Fibroblast of pulmonary artery (primary cell): ENCODE measurements at places on chromosomes 4 and X.
A peak's percentile ranks its signal among the peaks of the same experiment; 100 is the strongest.

DNA sequence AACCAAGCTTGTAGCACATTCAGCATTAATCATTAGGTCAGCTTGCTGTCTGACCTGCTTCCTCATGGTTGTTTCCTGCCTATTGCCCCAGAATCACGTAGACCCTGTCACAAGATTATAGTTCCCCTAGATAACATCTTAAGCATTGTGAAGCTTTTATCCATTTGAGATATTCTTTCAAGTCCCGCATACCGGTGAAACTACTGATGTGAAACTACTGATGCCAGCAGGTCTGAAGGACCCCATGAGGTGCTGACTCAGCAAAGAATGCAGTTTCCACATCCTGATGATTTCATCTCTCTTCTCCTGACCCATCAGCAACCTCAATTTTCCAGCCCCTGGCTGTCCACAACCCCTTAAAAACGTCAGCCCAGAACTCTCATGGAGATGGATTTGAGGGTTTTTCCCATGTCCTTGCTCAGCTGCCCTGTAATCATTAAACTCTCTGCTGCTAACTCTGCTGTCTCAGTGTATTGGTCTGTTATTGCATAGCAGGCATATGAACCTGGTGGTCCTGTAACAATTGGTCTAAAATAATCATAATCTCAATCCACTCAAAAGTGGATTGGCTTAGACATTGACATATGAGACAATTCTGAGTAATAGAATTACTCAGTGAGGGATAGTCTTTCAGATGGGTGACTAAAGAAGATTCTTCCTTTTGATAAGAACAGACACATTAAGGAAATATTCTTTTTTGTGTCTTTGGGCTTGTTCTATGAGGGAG is 26.3 kb upstream of the UBA6 start:
- DNase-seq, result peak; percentile 80

GRCh38 chr4:153159728-153160221 is 44.5 kb upstream of the TRIM2 start:
- DNase-seq, result peak; percentile 82

DNA sequence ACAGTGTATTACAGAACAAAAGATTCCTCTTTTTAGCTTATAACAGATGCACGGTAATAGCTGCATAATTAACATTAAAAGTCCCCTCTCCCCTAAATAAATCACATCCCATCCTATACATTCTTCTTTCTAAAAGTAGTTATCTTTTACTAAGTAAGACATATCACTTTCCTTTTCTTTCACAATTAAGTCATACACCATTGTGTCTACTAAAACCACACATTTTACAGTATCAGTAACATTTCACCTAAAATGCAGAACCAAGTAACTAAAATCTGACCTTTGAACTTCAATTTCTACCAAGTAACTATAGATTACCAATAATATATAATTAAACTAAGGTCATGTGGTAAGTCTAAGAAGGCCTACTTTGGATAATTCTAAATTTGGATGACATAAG is 14.2 kb downstream of the DHX15 start:
- no peak for DNase-seq

- DNase-seq, result no peak
Observed at GRCh38 chr4:88696630-88697029, 999 bp downstream of the NAP1L5 start.

GRCh38 chr4:164930647-164931046 is 46.8 kb downstream of the TRIM61 start:
- DNase-seq, result no peak

DNA sequence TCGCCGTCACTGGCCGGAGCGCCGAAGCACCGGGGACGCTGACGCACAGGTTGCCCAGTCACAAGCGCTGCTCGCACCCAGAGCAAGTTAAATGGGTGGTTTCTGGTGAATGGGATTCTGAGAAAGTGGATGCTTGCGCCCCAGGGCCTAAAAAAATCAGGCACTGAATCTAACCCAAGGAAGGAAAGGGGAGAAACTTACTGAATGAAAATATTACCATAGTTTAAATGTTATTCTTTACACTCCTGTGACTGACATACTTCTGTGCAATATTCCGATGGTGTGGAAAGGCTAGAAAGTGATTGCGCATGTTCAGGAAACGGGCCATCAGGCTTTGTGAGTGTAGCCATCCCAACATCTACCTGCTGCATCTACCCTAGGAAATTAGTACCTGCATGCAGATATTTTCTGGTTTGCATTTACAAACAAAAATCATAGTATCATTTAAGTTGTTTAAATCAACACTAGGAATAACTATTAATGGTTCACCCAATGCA is 838 bp upstream of the ABCG2 start:
- no peak for DNase-seq

- peak; percentile 29 for DNase-seq
Observed at GRCh38 chr4:159142241-159142640, 39.4 kb downstream of the RAPGEF2 start.

- DNase-seq, result no peak
Observed at GRCh38 chr4:136461533-136461932, 1070.8 kb downstream of the PCDH18 start.

GRCh38 chrX:123993904-123994635 is 32.6 kb downstream of the STAG2 start:
- DNase-seq, result no peak

GRCh38 chr4:8613421-8614364 is 21.1 kb downstream of the CPZ start:
- DNase-seq, result no peak

DNA sequence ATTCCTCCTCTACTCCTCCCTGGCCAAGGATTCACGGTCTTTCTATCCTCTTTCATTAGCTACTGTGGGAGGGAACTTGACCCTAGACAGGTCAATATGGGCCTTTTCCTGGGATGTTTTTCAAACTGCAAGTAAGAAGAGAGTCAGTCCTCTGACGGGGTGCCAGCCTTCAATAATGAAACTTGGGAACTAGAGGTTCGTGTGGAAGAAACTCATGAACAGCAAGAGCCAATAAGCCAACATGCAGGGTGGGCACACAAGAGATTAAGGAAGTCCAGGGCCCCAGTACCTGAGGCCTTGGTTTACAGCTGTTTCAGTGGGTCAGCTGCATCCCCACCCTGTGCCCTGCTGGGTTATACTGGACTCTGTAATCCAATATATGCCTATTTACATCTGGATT is 49.3 kb downstream of the LIMCH1 start:
- DNase-seq, result no peak

- no peak for DNase-seq
Observed at GRCh38 chr4:158540125-158540907, 18.6 kb downstream of the RXFP1 start.

DNA sequence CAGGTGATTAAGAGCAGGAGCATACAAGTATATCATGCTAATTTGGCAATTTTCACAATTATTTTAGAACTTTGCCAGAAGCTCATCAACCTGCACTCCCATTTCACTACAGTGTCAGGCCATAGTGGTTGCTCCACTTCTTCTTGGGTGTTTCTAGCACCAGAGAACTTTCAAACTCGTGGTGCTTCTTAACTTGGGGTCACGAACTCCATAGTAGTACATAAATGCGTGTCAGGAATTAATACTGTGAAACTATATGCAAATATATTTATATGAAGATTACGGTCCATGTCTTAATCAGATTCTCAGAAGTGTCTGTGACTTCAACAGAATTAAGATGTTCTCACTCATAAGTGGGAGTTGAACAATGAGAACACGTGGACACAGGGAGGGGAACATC is 254.3 kb upstream of the BMP3 start:
- DNase-seq, result no peak

DNA sequence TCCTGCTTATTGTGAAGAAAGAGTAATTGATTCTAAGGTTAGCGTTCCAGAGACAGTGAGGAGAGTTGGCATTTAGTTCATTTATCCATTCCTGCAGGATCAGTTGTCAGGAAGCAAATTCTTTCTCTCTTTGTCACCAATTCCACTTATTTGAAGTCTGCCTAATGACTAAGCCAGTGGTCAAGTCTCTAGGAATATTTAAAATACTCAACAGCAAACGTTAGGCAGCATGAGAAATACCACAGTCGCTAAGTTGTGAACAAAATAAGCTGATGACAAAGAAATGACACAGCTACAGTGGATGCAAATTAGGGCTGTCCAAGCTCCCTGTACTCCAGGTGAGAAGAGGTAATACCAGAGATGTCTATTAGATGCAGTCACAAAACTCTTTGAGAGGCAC is 6.6 kb upstream of the MAGEB17 start:
- DNase-seq, result peak; percentile 54

DNA sequence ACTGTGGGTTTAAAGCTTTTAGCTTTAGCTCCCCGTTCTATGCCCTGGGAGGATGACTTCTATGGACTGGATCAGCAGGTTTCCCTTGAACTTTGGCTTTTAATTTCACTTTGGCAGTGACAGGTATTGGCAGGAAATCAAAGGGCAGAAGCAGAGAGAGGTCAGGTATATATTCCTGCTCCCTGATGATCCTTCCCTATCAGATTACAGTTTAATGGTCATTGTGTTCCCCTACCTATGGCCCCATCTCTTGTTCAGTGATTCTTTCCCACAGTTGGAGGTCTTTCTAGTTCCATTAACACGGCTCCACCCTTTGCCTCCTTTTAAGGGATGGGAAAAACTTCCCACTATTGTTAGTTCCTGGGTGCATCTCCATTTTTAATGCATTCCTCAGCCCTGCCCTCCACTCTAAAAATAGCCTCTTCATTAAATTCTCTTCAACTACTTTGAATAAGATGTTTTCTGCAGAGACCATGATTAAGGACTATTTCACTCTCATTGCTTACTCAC is 107.8 kb upstream of the TMEM47 start:
- DNase-seq, result no peak

DNA sequence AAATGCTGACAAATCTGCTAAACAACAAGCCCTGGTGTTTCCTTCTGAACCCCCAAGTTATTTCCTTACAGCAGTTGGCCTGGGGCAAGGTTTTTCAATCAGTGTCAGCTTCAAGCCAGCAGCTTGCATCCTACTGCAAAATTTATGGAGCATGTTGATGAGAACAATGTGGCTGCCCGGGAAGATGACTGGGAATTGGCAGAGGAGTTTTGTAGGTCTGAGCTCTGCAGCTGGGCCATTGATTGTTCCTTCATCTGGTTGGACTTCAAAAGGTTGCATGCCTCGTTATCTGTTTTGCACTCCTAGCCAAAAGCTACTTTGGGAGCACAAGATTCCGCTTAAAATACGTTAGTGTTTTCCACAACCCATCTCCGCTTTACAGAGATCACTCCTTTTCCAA is 1030.3 kb upstream of the LCORL start:
- DNase-seq, result no peak

- no peak for DNase-seq
Observed at GRCh38 chr4:16027626-16028025, 56.2 kb downstream of the PROM1 start.

- no peak for DNase-seq
Observed at GRCh38 chrX:68999931-69000330, 165.3 kb downstream of the PJA1 start.

GRCh38 chr4:159416073-159416472 is 313.2 kb downstream of the RAPGEF2 start:
- no peak for DNase-seq

DNA sequence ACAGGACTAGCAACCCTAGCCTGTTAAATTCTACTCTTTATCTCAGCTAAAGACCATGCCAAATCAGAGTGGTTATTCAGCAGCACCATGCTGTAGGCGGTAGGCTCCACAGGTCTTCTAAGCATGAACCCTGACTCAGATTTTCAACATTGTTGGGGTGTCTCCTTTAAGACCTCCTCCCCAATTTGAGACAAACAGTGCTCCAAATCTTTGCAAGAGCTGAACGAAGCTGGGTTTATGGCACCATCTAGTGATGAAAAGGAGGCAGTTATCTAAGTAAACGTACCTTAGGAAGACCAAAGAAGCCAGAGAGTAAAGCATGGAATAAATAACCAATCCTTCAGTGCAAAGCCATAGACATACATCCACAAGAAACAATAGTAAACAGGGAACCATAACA is 334.5 kb upstream of the SLC7A11 start:
- DNase-seq, result peak; percentile 76

GRCh38 chr4:171962110-171962509 is 148.9 kb downstream of the GALNTL6 start:
- no peak for DNase-seq

GRCh38 chr4:145189981-145190380 is 9.6 kb upstream of the OTUD4 start:
- DNase-seq, result peak; percentile 29

GRCh38 chr4:102445213-102445612 is 55.9 kb upstream of the NFKB1 start:
- DNase-seq, result no peak

- peak; percentile 81 for DNase-seq
Observed at GRCh38 chr4:12852338-12853307, 631.5 kb downstream of the RAB28 start.

GRCh38 chr4:184752496-184753275 is 18.8 kb upstream of the CENPU start:
- no peak for DNase-seq

GRCh38 chr4:156677131-156677531 is 294.5 kb downstream of the PDGFC start:
- DNase-seq, result peak; percentile 65

DNA sequence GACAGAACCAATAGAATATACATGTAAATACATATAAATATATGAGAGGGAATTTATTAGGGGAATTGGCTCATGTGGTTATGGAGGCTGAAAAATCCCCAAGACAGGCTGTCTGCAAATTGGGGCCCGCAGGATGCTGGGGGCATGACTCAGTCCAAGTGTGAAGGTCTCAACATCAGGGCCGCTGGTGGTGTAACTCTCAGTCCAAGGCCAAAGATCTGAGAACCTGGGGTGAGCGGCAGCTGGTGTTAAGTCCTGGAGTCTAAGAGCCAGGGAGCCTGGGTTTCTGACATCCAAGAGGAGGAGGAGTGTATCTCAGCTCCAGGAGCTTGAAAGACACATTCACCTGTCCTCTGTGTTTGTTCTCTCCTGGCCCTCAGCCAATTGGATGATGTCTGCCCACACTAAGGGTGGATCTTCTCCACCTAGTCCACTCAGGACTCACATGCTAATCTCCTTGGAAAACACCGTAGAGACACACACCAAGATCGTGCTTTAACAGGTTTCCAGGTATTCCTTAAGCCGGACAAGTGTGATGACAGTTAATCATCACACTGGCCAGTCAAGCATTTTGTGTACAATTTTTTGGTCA is 28.9 kb downstream of the TIGD2 start:
- DNase-seq, result no peak
